ENCODE measurements at places on chromosomes 1 and 21.

DNA sequence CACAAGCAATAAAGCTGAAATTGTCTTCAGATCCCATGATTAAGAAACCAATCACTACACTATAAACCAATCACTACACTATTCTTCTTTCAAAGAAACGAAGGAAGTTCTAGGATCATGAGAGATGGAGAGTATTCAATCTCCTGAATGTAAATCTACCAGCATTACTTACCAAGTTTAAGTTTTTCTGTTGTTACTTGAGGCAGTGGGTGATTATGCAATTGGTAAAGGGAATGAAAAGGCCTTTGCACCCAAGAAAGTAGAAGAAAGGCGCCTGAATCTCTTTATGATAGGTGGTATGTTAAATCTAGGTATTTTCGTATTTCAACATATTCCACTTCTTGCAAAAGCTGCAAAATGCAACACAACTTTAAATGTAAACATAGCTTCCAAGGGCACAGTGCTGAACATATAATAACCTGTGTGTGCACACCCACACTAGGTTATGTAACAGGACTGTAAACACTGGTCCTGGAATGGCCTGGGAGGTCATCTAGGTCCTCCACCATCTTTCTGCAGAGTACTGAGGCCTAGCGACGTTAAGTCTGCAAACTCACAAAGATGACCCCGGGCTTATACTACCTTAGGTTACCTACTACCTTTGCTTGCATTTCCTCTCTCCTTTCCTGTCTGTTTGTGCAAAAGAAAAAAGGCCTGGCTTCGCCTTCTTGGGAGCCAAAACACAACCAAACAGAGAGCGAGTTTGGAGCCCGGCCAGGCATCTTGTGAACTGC is 1.1 kb upstream of the UAP1 start:
- no peak for DNase-seq

GRCh38 chr1:165666152-165666825 is 32.1 kb downstream of the ALDH9A1 start:
- DNase-seq: no peak

- DNase-seq: no peak
Measured at GRCh38 chr1:229769006-229769405, 143.0 kb downstream of the URB2 start.

DNA sequence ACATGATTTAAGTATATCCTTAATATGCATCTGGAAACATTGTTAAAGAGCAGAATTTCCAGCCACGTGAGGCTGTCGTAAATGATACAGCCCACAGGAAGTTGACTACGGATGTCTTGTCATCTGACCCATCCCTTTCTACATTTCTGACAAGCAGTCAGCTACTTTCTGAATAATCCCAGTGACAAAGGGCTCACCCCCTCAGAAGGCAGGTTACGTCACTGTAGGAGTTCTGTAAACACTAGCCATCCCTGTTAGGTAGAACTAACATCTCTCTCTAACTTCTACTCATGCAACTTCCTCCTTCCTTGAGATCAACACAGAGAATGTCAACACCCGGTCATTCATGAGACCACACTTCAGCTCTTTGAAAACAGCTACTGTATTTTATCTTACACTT is 259.2 kb downstream of the GREM2 start:
- DNase-seq: no peak

- no peak for DNase-seq
Measured at GRCh38 chr1:191641420-191642260, 516.6 kb upstream of the RGS18 start.

GRCh38 chr1:232283864-232284263 is 346.1 kb downstream of the SIPA1L2 start:
- no peak for DNase-seq

DNA sequence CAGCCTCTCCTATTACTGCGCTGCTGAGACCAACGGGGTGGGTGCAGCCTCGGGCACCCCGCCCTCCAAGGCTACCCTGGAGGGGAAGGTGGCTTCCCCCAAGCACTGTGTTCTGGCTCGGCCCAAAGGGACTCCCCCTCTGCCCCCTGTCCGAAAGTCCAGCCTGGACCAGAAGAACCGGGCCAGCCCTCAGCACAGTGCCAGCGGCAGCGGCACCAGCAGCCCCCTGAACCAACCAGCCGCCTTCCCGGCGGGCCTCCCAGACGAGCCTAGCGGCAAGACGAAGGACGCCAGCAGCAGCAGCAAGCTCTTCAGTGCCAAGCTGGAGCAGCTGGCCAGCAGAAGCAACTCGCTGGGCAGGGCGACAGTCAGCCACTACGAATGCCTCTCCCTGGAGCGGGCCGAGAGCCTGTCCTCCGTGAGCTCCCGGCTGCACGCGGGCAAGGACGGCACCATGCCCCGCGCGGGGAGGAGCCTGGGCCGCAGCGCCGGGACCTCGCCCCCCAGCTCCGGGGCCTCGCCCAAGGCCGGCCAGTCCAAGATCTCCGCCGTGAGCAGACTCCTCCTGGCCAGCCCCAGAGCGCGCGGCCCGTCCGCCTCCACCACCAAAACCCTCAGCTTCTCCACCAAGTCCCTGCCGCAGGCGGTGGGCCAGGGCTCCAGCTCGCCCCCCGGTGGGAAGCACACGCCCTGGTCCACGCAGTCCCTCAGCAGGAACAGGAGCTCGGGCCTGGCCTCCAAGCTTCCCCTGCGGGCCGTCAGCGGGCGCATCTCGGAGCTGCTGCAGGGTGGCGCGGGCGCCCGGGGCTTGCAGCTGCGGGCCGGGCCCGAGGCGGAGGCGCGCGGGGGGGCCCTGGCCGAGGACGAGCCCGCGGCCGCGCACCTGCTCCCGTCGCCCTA is 533.1 kb downstream of the KIF26B start:
- no peak for DNase-seq

GRCh38 chr1:39689635-39690034 is 1.6 kb downstream of the HPCAL4 start:
- DNase-seq: no peak

- no peak for DNase-seq
Measured at GRCh38 chr21:40053007-40053406, 185.8 kb downstream of the PCP4 start.

DNA sequence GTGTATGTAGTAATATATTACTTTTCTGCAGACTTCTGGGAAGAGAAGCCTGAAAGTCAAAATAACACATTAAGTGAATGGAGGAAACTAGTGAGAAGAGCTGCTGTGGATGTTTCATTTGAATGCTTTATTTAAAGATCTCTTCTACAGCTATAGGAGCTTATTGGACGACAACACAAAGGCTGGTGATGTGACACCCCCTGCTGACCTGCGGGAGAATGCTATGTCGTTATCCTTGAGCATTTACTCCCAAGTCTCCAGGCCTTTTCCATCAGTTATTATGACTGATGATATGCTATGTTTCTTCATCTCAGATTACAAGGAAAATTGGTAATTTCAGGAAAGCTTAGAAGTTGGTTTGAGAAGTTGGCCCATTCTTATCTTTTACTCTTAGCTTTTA is 22.3 kb upstream of the PLA2G4A start:
- no peak for DNase-seq

DNA sequence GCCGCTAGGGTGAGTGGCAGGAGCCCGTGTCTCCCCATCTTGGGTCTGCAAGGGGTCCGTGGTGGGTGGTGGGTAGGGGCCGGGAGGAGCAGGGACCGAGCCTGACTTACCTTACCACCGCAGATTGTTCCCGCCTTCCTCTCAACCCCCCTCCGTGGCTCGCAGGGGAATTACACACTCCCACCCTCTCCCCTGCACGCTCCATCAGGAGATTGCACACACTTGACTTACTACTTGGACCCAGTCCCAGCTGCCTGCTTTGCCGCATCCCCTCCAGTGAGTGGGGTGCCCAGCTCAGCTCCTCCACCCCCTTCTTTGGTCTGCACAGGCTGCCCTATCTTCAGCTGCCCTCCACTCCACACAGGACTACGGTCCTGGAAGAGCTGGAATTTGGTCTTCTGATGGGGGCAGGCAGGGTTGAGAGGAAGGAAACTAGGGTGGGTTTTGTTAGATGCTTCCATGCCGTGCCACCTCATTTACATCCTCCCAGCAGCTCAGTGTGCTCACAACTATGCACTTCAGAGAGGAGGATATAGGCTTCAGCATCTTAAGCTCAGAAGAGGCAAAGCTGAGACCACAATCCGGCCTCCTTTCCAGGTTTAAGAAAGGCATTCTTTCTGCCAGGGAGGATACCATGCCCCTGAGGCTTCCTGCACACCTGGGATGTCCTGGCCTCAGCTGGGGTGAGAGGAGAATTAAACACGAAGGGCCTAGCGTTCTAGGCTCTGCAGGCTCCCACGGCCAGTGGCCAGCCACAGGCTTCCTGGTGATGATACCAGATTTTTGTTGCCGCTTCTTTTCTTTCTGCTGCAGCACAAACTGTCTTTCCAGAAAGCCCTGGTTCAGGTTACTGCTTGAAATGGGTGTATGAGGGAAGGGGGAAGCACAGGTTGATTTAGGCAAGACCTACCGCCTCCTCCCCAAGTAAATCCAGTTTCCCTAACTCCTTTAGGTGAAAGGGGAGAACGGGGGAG is 2.3 kb downstream of the KCNC4 start:
- DNase-seq: no peak

DNA sequence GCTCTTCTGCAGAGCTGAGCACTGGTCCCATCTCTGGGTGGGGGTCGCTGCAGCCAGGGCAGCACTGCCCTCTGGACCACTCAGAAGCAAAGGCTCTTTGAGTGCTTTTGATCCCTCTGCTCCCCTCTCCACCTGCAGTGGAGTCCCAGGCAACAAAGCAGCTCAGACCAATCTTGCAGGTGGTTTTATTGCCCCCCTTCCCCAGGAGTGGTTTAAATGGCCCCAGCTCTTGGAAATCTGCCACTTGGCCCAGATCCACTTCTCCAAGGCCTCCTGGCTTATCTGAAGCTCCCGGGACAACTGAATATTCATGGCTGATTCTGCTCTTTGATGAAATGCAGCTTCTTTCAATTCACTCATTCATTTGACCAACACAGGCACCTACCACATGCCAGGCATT is 2.7 kb downstream of the STUM start:
- DNase-seq: no peak

Data from activated CD4-positive, alpha-beta T cell treated with anti-CD3 and anti-CD28 coated beads for 24 hours (primary cell).